ENCODE measurements at places on chromosomes 12 and 14.

GRCh38 chr12:53046655-53047220 lies 3.1 kb upstream of the TNS2 start:
- peak; percentile 77 for DNase-seq

DNA sequence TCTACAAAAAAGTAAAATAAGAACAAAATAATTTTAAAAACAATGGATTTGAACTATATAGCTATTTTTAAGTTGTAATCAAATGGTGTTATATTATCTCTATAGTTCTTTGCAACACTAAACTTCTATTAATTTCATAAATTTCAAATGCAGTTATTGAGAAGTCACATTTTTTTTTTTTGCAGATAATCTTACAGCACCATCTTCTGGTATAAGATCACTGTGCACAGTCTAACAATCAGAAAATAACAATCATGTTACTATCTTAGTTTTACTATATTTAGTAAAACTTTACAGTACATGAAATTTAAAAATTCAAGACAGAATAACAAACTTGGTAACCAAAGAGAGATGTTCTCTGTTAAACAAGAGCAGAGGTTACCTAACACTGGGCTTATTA lies 40.6 kb downstream of the GXYLT1 start:
- DNase-seq = no peak

DNA sequence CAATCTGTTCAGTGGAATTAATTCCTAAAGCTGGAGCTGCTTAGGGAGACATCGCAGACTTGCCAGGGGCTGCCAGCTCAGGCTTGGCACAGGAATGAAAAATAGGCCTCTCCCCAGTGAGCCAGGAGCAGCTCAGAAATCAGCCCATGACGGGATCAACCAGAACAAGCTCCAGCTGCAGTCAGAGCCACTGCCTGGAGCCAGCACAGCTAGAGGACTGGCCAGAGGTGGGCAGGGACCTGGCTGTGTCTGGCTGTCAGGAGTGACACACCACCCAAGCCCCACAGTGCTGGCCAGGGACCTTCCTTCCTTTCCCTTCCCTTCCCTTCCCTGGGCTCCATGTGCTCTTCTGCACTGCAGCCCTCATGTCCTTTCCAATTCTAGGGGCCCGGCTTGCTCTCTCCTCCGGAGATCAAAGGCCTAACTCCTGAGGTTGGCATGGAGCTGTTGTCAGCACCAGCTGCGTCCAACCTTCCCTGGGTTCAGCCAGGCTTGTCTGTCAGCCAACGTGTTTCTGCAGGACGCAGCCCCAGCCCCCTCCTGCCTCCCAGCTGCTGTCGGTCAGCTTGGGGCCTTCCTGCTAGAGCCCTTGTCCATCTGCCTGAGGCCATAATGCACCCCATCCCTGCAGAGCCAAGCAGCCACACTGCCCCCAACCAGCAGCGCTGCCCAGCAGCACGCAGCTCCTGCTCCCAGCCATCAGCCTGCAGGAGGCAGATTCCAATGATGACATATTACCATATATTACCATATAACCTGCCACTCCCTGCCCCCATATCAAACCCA lies 149.3 kb downstream of the CALM1 start:
- DNase-seq = peak; percentile 73

DNA sequence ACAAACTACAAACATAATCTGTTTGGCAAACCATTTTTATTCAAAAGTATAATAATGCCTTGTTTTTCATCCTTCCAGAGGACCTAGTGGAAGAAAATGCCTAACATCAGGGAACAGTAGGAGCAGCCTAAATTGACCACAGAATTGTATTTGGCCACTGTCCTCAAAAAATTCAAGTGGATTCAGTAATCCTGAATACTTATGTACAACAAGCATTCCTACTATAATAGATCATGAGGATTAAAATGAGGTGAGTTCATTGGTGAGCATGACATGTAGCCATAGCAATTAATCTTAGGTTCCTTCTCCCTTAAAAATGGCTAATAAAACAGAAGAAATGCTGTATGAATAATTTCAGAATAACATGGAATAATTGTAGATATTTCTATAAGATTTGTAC lies 209.3 kb downstream of the DAD1 start:
- no peak for DNase-seq

- DNase-seq = no peak
Measured at GRCh38 chr12:28603239-28603638, 413.0 kb downstream of the CCDC91 start.

DNA sequence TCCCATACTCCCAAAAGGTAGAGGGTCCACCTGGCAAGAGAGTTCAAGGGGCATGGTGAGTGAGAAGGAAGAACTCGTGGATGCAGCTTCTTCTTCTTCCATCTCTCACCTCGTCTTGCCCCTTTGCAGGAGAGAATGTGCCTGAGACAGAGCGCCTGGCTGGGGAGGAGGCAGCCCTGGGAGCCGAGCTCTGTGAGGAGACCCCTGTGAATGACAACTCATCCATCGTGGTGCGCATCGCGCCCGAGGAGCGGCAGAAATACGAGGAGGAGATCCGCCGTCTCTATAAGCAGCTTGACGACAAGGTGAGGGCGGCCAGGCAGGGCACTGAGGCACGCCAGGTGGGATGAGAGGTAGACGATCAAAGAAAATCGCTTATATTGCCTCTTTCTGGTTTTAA lies 20.0 kb downstream of the KIF5A start:
- DNase-seq = no peak

DNA sequence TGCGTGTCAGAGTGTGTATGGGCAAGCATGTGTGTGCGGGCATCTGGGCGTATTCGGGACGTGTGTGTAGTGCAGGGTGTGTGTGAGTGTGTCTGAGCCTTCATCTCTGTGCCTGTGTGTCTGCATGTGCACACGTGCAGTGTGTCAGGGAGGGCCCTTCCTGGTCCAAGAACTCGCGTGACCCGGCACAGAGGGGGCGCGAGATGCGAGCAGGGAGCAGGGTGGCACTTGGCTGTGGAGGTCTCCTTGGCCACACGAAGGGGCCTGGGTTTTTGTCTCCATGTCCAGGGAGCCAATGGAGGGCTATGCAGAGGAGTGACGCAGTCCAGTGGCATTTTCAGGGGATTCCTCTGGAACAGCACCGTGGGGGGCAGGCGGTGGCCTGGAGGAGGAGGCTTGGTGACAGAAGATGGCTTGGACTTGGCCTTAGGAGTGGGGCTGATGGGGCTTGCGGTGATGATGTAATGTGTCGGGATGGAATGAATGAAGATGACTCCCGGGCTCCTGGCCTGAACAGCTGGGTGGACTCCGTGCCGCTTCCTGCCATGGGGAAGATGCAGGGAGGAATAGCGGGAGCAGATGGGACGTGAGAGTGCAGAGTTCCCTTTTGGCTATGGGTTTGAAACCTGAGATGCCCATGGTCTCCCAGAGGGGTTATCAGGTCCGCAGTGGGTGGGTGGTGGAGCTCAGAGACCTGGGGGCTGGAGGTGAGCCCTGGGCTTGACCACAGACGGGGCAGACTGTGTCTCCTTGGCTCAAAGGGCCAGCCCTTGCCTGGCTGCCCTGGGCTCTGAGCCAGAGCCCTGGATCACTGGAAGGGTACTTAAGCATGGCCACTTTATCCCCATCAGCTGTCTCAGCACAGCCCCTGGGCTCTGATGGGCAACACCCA lies 208.3 kb downstream of the PHETA1 start:
- DNase-seq = no peak

- no peak for DNase-seq
Measured at GRCh38 chr12:614411-614970, 48.8 kb downstream of the NINJ2 start.

GRCh38 chr12:103887738-103888137 lies 42.5 kb upstream of the HSP90B1 start:
- no peak for DNase-seq

DNA sequence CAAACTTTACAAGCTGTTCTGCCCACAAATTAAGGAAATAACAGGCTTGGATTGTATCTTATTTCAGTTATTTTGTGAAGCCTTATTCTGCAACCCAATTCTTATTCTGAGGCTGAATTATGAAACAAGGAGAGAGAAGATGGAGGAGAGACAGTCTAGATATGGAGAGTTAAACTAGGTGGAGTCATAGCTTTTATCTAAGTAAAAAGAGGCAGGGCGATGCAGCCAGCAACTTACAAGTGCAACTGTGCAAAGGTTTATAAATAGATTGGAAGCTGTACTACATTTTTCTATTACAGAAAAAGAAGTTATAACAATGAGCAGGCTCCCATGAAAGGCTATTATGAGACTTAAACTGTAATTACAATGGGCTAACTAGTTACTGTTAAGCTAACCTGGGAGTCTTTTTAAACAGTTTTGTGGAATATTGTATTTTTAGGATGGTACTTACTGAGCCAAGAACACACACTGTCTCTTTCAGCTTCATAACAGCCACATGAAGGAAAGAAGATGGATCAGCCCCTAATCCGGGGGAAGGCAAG lies 22.4 kb downstream of the NID2 start:
- no peak for DNase-seq

DNA sequence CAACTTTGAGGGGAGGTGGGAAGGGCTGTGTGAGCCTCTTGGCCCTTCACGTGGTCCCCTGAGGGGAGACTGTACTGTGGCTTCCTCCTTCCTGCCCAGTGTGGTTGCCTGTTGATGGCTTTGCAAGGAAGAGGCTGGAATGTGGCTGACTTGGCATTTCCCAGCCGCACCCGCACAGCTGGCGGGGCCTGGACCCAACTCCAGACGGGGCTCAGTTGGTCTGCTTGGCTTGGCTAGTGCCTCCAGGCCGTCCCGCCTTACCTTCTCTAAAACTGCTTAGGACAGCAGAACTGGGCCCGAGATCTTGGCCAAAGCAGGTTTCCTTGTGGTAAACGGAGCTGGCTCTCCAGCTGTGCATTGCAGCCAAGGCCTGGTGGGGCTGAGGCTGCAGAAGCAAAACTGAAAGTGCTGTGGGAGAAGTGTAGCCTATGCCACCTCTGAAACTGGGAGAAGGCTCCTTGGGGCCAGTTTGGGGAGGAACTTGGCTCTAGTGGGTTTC lies 139.5 kb downstream of the SMOC1 start:
- DNase-seq = no peak

- no peak for DNase-seq
Measured at GRCh38 chr12:123690191-123690840, 19.4 kb downstream of the TCTN2 start.
